ENCODE measurements at places on chromosomes 13 and 19. TPM values are rescaled to one million over a fixed set of nuclear protein-coding genes. Genes with fewer than 3 reads are reported as not detected.

The KCNN4 gene
- polyA plus RNA-seq: 83.0 TPM

DNA sequence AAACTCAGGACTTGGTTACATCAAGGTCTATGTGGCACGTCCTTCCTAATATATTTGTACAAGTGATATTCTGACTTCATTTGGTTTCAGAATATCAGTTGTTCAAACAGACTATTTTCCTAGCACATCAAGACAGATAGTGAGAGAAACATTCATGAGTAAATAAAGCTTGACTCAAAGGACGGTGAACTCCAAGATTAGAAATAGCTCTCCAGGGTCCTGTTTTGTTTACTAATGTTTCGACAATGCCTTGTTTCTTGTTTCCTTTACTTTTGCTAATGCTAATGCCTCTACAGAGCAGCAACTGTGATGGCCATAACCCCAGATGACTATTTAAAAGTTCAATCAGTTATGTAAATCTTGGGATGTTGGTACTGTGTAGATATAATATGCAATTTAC, 313.9 kb downstream of the KLF12 start:
- no peak for DNase-seq

The MCEMP1 gene
- polyA plus RNA-seq: not detected

DNA sequence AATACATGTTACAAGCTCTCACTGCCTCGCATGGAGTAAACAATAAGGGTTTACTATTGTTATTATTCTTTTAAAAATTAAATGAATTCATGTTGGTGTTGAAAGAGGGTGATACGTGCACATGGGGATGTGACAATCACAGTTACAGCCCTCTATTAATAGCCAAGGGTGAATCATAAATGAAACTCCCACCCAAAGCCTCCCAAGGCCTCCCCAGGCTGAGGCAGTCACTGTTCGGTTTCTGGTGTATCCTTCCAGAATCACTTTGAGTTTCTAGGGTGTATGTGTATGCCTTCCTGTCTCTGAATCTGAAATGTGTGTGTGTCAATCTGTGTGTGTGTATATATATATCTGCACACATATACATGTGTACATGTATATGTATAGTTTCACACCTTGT, 73.4 kb downstream of the AKAP11 start:
- DNase-seq: no peak

DNA sequence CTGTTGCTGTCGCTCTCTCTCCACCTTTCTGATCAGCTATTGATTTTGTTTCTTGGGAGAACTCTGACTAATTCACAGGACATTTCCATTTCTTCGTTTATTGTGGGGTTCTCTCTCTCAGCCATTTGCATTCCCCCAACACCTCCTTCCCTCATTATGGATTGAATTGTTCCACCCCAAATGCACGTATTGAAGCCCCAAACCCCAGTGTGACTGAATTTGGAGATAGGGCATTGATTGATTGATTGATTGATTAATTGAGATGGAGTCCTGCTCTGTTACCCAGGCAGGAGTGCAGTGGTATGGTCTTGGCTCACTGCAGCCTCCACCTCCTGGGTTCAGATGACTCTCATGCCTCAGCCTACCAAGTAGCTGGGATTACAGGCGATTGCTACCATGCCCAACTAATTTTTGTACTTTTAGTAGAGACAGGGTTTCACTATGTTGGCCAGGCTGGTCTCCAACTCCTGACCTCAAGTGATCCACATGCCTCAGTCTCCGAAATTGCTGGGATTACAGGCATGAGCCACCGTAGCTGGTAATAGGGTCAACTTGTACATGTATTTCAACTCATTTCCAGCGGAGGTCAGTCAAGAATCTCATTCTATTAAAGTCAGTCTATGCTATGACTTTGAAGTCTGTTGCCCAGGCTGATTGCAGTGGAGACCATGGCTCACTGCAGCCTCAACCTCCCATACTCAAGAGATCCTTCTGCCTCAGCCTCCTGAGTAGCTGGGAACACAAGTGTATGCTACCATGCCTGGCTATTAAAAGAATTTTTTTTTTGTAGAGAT, 13.6 kb downstream of the NFILZ start:
- DNase-seq: no peak

DNA sequence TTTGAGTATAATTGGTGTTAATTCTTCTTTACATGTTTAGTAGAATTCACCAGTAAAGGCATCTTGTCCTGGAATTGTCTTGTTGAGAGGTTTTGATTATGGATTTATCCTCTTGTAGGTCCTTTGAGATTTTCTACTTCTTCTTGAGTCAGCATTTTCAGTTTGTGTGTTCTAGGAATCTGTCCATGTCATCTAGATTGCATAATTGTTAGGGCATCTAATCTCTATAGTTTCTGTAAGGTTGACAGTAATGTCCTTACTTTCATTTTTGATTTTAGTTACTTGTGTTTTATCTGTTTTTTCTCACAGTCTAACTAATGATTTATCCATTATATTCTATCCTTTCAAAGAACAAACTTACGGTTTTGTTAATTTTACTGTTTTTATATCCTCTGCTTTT, 492.0 kb downstream of the FGF9 start:
- no peak for DNase-seq

DNA sequence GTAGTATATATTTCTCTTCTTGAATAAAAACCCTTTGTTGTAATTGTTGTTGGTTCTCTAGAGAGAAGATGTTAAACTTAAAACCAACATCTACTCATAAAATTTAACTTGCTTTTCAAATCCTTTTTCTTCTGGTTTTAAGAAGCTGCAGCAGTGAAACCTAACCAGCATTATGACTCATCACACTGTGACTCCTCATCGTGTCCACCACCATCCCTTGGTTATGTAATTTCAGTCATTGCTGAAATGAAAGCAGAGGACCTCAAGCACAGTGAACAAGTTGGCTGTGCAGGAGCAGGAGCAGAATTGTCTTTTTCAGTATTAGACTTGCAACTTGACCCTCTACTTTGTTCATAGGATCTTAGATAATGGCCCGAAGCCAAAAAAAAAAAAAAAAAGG, 64.9 kb upstream of the HTR2A start:
- DNase-seq: peak; percentile 86

The ZNF625 gene
- polyA plus RNA-seq: 0.62 TPM

The POGLUT2 gene
- 11.3 TPM for polyA plus RNA-seq
